ENCODE measurements at places on chromosomes 4 and X. TPM values are rescaled to one million over a fixed set of nuclear protein-coding genes. Genes with fewer than 3 reads are reported as not detected.

HDX gene
- polyA plus RNA-seq = 1.5 TPM

SH2D1A gene
- polyA plus RNA-seq = 127 TPM

CTBP1 gene
- 72.1 TPM for polyA plus RNA-seq

RENBP gene
- polyA plus RNA-seq = 3.1 TPM

STAG2 gene
- polyA plus RNA-seq = 40.2 TPM

BTC gene
- polyA plus RNA-seq = not detected

PRPS2 gene
- polyA plus RNA-seq = 26.9 TPM

LUZP4 gene
- not detected for polyA plus RNA-seq

F8A3 gene
- 28.0 TPM for polyA plus RNA-seq

GAR1 gene
- polyA plus RNA-seq = 17.6 TPM

GRCh38 chr4:15690020-15690809, 8.6 kb downstream of the FAM200B start:
- H3K4me3 ChIP-seq = no peak overlapping the region
- H3K27me3 ChIP-seq = no peaks in the 10 kb centered on the region
- no peak overlapping the region for H3K27ac ChIP-seq
- H3K36me3 ChIP-seq = peaks cover 14% of the 10 kb centered on the region
- peaks cover 8% of the 10 kb centered on the region for H3K4me1 ChIP-seq

DNA sequence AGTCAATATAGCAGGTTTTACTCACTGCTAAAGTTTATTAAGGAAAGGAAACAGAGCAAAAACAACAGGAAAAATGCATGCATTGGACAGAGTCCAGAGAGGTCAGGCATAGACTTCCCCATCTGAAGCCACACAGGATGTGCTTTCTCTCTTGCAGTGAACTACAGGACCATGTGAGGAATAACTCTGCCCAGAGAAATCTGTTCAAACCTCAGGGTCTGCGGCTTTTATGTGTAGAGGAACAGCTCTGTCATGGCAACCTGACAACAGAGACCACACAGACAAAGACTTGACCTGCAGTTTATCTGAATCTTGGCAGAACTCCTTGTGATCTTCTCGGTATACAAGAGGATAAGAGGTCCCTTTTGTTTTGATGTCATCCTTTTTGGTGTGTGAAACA, 46.3 kb upstream of the LONRF3 start:
- no peak overlapping the region for H3K4me3 ChIP-seq
- H3K4me1 ChIP-seq = no peaks in the 10 kb centered on the region
- no peaks in the 10 kb centered on the region for H3K36me3 ChIP-seq
- no peak for DNase-seq
- H3K27me3 ChIP-seq = no peaks in the 10 kb centered on the region
- H3K27ac ChIP-seq = no peak overlapping the region

GRCh38 chrX:136047969-136048368, 62.7 kb downstream of the SLC9A6 start:
- no peaks in the 10 kb centered on the region for H3K4me1 ChIP-seq
- no peak overlapping the region for H3K27ac ChIP-seq
- H3K36me3 ChIP-seq = peaks cover 18% of the 10 kb centered on the region
- no peak for DNase-seq

GRCh38 chr4:106444557-106444956, 76.0 kb upstream of the GIMD1 start:
- no peak for DNase-seq
- H3K4me3 ChIP-seq = no peak overlapping the region
- H3K27me3 ChIP-seq = no peaks in the 10 kb centered on the region
- H3K36me3 ChIP-seq = no peaks in the 10 kb centered on the region
- no peak overlapping the region for H3K27ac ChIP-seq

DNA sequence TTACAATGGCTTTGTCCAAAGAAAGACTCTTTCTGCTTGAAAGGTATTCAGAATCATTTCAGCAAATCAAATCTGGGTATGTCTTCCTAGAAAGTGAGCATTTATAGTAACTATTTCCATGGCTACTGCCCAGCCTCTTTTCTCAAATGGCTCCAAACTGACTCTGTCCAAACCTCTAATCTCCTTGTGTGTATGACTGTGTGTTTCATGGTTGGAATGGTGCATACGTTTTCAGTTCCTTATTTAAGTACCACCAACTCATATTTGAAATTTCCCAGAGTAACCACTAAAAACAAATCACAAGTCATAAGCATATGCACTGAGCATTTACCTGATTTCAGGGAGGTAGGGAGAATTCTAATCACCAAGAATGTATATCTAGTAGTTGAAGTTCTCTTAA, 106.0 kb downstream of the TMEM144 start:
- no peak overlapping the region for H3K27ac ChIP-seq
- H3K36me3 ChIP-seq = no peaks in the 10 kb centered on the region
- H3K27me3 ChIP-seq = peaks cover 2% of the 10 kb centered on the region
- DNase-seq = no peak
- H3K4me3 ChIP-seq = no peak overlapping the region
- H3K4me1 ChIP-seq = no peaks in the 10 kb centered on the region

DNA sequence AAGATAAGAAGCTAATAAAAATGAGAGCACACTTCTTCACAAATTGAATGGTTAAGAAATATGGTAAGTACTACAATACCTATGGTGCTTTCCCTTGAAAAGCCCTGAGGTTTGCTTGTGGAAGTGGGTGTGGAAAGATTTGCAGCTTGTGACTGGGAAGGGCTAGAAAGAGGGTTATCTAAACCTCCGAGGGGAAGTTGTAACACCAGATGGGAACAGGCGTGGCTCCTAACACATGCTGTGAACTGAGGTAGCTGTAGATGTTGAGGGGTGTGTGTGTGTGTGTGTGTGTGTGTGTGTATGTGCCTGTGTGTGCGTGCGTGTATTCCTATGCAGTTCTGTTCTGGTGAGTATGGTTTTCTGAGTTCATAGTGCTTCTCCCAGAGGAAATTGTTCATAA, 21.5 kb downstream of the FRMPD4 start:
- no peak overlapping the region for H3K27ac ChIP-seq
- H3K4me1 ChIP-seq = no peaks in the 10 kb centered on the region
- DNase-seq = no peak
- H3K4me3 ChIP-seq = no peak overlapping the region
- H3K36me3 ChIP-seq = no peaks in the 10 kb centered on the region

- no peaks in the 10 kb centered on the region for H3K27me3 ChIP-seq
- H3K4me1 ChIP-seq = no peaks in the 10 kb centered on the region
- peaks cover 4% of the 10 kb centered on the region for H3K36me3 ChIP-seq
Measured at GRCh38 chrX:24229976-24230375, 80.4 kb downstream of the ZFX start.

GRCh38 chr4:57270346-57270745, 160.2 kb upstream of the IGFBP7 start:
- no peak for DNase-seq
- peaks cover 7% of the 10 kb centered on the region for H3K27me3 ChIP-seq
- H3K27ac ChIP-seq = no peak overlapping the region
- H3K36me3 ChIP-seq = no peaks in the 10 kb centered on the region

GRCh38 chrX:71492231-71493065, 40.5 kb upstream of the OGT start:
- H3K4me3 ChIP-seq = peak overlapping the region; percentile 93
- H3K4me1 ChIP-seq = peaks cover 18% of the 10 kb centered on the region
- DNase-seq = peak; percentile 76
- H3K27me3 ChIP-seq = peaks cover 7% of the 10 kb centered on the region

DNA sequence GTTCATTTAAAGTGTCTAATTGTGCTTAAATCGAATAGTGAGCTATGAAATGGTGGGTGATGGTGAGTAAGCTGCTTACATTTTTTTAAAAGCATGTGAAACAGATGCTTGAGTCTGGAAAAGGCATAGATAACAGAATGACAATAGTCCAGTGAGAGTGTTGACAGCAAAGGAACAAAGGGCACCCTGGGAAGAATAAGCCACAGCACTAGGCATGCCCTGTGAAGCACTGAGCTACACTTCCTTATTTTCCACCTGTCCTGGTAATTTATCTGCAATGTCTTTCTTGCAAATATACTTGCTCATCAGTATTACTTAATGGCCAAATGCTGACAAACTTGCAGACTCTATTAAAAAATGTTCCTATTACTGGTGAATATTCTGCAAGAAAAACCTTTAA, 168.7 kb downstream of the PRDM5 start:
- H3K36me3 ChIP-seq = peaks cover 6% of the 10 kb centered on the region
- H3K27me3 ChIP-seq = peaks cover 5% of the 10 kb centered on the region
- no peak overlapping the region for H3K27ac ChIP-seq

DNA sequence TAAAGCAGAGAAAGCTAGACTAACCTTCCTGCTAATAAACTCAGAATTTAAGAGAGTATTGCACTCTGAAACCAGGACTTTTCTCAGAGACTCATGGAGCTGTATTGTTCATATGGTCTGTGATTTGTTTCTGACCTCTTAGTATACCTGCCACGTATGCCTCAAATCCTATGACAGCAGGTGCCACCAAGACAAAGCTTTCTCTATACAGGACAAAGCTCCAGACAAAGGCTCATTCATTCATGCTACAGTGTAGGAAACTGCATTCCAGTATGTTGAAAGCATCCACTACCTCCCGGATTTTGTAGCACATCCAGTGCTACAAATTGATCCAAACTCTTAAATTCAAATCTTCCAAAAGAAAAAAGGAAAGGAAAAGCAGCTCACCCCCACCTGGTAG, 178.3 kb downstream of the CHIC2 start:
- H3K27me3 ChIP-seq = no peaks in the 10 kb centered on the region
- H3K36me3 ChIP-seq = no peaks in the 10 kb centered on the region
- DNase-seq = no peak
- H3K27ac ChIP-seq = no peak overlapping the region
- H3K4me1 ChIP-seq = no peaks in the 10 kb centered on the region
- H3K4me3 ChIP-seq = no peak overlapping the region

GRCh38 chrX:26783512-26784225, 567.7 kb downstream of the MAGEB5 start:
- peaks cover 7% of the 10 kb centered on the region for H3K27me3 ChIP-seq
- DNase-seq = no peak
- H3K27ac ChIP-seq = no peak overlapping the region
- no peak overlapping the region for H3K4me3 ChIP-seq

- no peak overlapping the region for H3K4me3 ChIP-seq
- no peaks in the 10 kb centered on the region for H3K36me3 ChIP-seq
- no peaks in the 10 kb centered on the region for H3K4me1 ChIP-seq
- no peak overlapping the region for H3K27ac ChIP-seq
Measured at GRCh38 chrX:39724544-39724943, 373.2 kb downstream of the BCOR start.

DNA sequence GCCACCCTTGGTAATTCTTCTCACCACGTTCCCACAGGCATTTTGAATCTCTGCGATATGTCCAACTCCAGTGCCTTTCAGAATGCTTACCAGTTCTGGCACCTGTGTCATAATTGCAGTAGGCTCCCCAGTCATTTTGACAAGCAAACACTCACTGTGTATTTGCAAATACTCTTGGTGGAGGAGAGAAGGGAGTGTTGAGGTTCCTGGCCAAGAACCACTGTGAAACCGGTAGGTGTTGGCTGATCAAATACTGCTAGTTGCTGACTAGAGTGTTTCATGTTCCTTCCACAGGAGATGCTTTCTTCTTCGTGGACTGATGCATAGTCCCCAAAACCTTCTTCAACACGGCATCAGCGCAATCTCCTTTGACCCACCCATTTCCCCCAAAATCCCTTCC, 16.0 kb upstream of the NLGN4X start:
- no peaks in the 10 kb centered on the region for H3K36me3 ChIP-seq
- DNase-seq = no peak
- no peak overlapping the region for H3K27ac ChIP-seq
- H3K4me1 ChIP-seq = no peaks in the 10 kb centered on the region

DNA sequence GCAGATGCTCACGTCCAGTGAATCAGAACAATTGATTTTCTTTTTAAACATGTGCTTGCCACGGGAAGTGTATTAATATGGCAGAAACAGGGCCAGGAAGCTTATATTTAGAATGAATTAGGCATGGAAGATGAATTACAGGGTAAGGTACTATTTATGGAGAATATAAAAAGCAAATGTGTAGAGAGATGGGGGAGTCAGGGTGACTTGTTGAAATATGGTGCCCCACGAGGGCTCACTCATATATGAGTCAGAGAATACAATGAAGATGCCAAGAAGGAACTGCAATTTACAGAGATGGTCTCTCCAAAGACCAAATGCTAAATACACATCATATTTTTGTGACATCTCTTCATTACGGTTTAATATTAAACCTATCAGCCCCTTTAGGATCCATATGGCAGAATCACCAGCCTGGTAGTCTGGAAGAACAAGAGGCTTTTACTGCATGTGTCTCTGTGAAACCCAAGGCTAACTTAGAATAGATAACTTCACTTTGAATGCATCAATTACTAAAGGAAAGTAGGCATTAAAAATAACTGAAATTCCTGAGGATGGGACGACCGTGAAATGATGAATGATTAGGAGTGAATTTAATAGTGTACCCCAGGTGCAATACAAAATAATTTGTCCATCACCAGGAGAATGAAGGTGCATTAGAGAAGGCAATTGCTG, 385.3 kb downstream of the ARHGAP24 start:
- no peaks in the 10 kb centered on the region for H3K27me3 ChIP-seq
- no peak overlapping the region for H3K27ac ChIP-seq
- H3K36me3 ChIP-seq = no peaks in the 10 kb centered on the region
- H3K4me1 ChIP-seq = no peaks in the 10 kb centered on the region

Data from immature natural killer cell (primary cell).